GM12878 (cell line): ENCODE measurements at places on chromosomes 16 and 17. TPM values are rescaled to one million over a fixed set of nuclear protein-coding genes. Genes with fewer than 3 reads are reported as not detected.

RNF222 gene
- total RNA-seq: not detected in 2 replicates

HS3ST3A1 gene
- total RNA-seq: 0.21 TPM in 1 of 2 replicates, not detected in the other

GRCh38 chr17:74749279-74750038 lies 1.0 kb downstream of the NHERF1 start:
- no peaks in the 10 kb centered on the region for H3K27me3 ChIP-seq
- H3K36me3 ChIP-seq: no peaks in the 10 kb centered on the region
- no peak for DNase-seq
- peaks cover 4% of the 10 kb centered on the region for H3K4me1 ChIP-seq
- H3K4me3 ChIP-seq: peak overlapping the region; percentile 96
- H3K27ac ChIP-seq: peak overlapping the region; percentile 64; the same call in 1 of the 2 replicates

DNA sequence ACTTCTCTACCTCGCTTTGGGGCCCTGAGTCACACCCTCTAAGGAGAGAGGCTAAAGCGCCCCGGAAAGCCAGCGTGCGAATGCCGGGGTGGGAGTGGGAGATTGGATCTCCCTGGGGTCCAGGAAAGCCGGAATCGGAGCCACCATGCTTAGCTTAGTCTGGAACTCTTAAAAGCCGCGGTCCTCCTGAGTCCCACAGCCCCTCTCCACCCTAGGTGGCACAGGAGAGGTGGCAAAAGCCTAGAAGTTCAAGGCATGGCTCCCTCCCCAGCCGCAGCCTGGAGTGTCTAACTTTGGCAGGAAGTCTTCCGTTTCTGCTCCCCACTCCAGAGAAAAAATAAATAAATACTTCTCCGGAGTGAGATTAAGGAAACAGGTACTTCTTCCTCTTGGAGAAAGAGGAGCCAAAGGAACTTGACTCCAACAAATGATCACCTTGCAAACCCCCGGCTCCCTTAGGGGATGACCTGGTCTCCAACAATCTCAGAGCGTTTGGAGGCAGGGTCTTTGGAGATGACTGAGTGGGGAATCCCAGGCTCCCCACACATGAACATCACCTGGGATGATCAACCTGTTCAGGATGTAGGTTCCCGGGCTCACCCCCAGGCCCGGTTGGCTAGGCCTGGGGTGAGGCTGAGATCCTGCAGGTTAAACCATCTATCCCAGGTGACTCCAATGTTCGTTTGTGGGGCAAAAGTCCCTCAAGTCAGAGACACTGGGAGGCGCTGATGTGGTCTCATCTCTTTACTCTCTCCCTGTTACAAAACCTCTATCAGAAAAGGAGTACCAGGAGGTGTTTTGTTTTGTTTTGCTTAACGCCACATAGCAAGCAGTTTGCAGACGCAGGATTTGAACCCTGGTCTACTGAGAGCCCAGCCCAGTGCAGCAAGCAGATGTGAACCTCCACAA lies 2.9 kb downstream of the CIITA start:
- peak overlapping the region; percentile 94 for H3K27ac ChIP-seq
- peak overlapping the region; percentile 78 for H3K4me3 ChIP-seq
- H3K27me3 ChIP-seq: no peaks in the 10 kb centered on the region
- DNase-seq: no peak
- H3K4me1 ChIP-seq: peaks cover 51% of the 10 kb centered on the region

DNA sequence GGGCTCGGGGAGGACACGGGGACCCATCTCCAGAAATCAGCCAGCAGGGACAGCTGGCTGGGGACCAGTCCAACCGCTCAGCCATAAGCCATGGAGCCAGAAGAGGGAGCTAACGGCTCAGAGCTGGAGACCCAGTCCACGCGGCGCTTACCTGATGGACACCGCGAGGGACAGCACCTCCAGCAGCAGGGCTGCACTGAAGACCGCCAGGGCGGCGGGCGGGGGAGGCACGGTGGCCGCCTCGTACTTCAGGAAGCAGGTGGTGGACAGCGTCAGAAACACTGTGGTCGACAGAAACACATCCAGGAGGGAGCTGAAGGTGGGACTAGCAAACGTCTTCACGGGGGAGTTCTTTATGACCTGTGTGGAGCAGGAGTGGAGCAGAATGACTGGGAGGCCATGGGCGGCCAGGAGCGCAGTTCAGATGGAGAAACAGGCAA lies 102.6 kb upstream of the CREBBP start:
- no peak overlapping the region for H3K4me3 ChIP-seq
- no peaks in the 10 kb centered on the region for H3K27me3 ChIP-seq

GRCh38 chr17:44363613-44364159 lies at the start of gene FAM171A2:
Gene FAM171A2, minus strand, starts transcription at chr17:44363853. Its CDS starts 139 bp downstream, at chr17:44363714.
- H3K4me3 ChIP-seq: peak within 1 kb of the TSS; percentile 67
- H3K27ac ChIP-seq: no peak within 1 kb of the TSS
- no peaks in the 10 kb centered on the region for H3K36me3 ChIP-seq
- no peaks in the 10 kb centered on the region for H3K4me1 ChIP-seq

DNA sequence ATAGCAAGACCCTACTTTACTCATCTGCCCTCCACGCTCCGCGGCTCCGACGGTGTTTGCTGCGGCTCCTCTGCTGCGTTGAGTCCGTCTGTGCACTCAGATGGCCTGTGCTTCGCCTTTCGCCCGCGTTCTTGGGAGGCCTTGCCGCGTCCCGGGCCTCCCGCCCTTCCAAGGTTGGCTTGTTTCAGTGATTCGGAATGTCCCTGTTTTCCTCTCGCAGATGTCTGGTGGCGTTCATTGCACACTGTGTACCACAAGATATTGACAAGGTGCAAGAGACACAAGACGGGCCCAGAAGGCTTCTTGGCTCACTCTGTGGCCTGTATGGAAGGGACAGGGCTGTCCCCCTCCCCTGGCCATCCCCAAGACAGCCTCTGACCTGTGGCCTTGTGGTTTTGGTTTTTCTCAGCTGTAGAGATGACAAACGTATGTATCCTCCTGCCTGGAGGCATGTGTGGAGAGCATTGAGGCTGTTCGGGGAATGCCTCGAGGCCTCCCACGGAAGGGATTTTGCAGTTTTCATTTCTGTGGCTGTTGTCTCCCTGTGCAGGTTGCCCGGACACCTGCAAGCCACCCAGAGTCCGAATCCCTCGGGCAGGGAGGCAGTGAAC lies 15.4 kb downstream of the MGRN1 start:
- H3K4me1 ChIP-seq: peaks cover 5% of the 10 kb centered on the region; the same call in 1 of the 2 replicates
- no peak overlapping the region for H3K4me3 ChIP-seq
- no peak overlapping the region for H3K27ac ChIP-seq
- H3K36me3 ChIP-seq: peaks cover 5% of the 10 kb centered on the region
